ENCODE measurements at places on chromosomes 6 and 20.

GRCh38 chr6:75391276-75391675 is 102.3 kb downstream of the FILIP1 start:
- no peak for DNase-seq

DNA sequence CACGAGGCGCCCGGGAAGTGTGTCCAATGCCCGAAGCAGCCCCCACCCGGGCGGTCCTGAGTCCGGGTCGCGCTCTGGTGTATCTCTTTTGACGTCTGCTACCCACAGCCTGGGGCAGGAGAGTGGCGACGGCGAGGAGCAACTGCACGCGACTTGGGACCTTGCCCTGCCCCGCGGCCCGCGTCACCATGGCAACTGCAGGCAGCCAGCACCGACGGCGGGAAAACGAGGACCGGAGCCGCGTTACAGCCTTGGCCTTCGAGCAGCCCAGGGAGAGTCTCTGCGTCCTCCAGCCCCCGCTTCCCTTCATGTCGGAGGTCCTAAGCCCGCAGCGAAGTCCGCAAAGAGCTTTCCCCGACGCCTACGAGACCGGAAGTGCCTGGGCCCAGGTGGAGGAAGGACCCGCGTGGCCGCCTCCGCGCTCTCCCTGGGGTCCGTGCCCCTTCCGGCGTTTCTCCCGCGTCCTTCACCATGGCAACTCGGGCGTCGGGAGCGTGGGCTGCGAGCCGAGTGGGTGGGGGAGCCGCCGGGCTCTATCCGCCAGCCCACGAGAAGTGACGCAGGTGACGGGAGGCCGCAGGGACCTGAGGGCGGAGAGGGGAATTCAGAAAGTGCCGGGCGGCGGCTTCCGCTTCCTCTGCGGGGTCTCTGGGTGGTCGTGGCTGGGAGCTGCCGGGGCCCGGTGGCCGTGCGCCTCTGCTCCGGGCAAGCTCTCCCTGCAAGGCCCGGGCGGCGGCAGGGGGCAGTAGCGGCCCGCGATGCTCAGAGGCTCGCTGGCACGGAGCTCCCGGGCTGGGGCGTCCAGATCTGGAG is 88.6 kb upstream of the TGM3 start:
- peak; percentile 96 for DNase-seq

- no peak for DNase-seq
Observed at GRCh38 chr6:148502083-148502772, 159.6 kb downstream of the SASH1 start.

- DNase-seq = no peak
Observed at GRCh38 chr6:41271901-41272395, 14.5 kb downstream of the TREM1 start.

GRCh38 chr6:158416883-158417759 is 104.9 kb downstream of the TULP4 start:
- no peak for DNase-seq

- no peak for DNase-seq
Observed at GRCh38 chr6:8529250-8529649, 93.9 kb upstream of the SLC35B3 start.

DNA sequence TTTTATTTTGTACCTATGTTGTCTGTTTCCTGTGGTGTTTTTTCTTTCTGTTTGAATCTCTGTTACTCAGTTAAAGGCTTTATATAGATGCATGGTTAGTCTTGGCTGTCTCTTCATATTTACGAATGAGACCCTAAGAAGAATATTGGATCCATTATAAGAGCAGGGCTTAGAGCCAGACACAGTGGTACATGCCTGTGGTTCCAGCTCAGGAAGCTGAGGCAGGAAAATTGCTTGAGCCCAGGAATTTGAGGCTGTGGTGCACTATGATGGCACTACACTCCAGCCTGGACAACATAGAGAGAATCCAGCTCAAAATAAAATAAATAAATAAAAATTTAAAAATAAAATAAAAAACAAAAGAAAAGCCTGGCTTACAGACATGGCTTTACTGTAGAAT is 211.1 kb downstream of the SOD2 start:
- no peak for DNase-seq

GRCh38 chr6:41692080-41692675 is 43.2 kb downstream of the TFEB start:
- no peak for DNase-seq

DNA sequence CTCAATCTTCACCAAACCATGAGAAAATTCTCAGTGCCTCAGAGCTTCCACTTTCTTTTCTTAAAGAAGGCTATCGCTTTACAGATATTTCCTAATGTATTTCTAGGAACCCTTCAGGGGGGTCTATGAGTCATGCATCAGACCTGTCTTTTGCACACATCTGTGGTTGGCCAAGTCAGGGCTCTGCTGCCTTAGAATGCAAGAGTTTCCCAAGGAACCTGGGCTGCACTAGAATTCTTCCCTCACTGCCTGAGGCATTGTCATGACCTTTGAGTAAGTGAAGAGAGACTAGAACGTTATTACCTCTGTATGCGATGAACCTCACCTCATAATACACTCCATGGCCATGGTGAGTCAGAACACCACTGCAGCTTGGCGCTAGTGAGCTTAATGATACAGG is 365.0 kb upstream of the ID4 start:
- no peak for DNase-seq

DNA sequence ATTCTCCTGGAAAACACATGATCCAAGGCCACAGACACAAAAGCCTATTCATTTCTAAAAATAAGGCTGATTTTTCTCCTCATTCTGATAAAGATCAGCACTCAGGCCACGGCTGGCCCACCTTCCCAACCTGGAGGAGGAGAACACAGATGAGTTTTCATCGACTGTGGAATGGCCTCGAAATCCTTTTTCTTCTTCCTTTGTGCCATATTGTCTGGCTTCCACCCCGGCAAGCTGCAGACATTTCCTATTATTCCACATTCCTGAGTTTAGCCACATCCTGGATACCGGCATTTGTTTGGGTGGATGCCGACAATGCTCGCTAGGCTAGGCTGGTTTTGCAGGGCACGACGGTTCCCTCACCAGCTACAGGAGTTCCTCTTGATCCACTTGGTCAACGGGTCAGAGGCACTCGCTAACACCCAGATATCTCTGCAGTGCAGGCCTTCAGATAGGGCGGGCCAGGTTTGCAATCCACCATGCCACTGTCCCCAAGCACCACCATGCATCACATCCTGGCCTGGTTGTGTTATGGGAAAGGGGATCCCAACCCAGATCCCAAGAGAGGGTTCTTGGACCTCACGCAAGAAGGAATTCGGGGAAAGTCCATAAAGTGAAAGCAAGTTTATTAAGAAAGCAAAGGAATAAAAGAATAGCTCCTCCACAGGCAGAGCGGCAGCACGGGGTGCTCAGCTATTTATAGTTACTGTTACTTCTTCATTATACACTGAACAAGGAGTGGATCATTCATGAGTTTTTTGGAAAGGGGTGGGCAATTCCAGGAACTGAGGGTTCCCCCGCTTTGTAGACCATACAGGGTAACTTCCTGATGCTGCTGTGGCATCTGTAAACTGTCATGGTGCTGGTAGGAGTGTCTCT is 4.2 kb upstream of the CTSZ start:
- peak; percentile 22 for DNase-seq
